AG20443 (cell line): ENCODE measurements at places on chromosomes 1 and 21.

DNA sequence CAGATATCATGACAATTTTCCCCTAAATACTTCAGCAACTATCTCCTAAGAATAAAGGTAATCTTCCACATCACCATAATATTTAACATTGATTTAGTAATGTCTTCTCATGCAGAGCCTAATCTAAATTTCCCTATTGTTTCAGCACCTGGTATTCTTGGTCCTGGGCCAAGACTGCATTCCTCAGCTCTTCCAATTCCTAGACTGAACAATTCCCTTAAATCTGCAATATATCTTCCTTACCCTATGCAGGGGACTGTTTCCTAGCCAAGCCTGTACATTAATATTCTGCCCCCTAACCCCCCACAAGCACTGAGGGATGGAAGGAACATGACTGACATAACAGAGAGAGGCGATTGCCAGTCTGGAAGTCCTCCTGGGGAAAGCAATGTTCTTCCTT, 28.7 kb upstream of the DISP1 start:
- no peak for DNase-seq

DNA sequence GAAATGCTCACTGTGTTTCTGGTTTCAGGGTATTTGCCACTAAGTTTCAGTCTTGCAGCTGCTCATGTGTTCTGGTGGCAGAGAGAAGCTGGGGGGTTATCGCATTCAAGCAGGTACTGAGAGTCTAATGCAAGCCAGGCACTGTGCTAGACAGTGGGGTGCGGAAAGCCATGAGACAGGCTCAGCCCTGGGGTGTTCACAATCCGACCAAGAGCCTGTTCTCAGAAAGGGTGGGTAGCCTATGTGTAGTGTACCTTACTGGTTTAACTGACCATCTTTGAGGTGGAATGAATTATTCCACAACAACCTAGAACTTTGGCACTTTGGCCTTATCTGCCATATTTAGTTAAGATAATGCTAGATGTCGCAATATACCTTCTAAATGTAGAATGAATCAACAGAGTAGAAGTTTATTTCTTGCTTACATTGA, 55.3 kb upstream of the ROR1 start:
- DNase-seq, result no peak

GRCh38 chr1:56788102-56788501, 31.1 kb downstream of the FYB2 start:
- DNase-seq, result no peak

DNA sequence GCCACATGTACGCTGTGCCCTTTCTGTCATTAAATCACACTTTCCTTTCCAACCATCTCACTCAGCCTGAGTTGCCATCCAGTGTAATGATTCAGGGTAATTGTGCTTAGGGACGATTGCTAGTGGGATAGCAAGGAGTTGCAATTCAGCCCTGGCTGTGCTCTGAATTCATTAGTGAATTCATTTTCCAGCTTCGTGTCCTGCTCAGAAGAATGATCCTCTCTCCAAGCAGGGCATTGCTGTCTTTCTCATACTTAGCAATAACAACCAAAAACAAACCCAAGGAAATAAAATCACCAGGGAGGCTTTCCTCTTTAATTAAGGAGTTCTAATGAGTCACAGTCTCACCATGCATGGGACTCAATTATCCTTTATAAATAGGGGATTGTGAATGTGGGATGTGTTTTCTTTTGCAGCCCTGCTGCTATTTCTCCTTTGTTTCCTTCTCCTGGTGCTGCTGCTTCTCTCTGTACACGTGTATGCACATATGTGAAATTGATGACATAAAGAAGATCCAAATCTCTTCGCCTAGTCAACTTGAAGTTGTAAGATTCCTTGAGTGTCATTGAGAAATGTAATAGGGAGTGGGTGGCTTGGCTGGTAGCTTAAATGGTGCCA, 167.0 kb downstream of the TSEN15 start:
- DNase-seq, result no peak
